8988T (cell line): ENCODE measurements at places on chromosomes 12 and 14.

GRCh38 chr12:104641862-104642261 is 185.1 kb downstream of the CHST11 start:
- DNase-seq = no peak

DNA sequence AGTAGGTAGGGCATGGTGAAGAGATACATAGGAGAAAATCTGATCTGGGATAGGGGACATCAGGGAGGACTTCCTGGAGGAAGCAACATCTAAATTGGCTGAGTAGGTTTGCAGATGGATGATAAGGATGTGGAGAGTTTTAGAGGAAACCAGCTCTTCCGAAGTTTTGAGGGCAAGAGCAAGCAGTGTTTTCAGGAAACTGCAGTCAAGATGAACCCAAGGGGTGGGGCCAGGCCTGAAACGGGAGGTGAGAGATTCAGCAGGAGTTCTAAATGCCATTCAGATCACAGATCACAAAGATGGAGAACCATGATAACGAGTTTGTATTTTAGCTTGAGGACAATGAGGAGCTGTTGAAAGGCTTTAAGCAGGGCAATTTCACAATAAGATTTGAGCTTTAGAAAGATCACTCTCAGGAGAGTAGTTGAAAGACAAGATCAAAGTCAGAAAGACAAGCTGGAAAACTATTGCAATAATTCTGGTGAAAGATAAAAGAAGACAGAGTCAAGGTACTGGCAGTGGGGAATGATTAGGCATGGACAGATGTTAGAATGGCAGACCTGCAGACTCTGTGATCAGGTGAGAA is 70.1 kb upstream of the PLXNC1 start:
- no peak for DNase-seq

DNA sequence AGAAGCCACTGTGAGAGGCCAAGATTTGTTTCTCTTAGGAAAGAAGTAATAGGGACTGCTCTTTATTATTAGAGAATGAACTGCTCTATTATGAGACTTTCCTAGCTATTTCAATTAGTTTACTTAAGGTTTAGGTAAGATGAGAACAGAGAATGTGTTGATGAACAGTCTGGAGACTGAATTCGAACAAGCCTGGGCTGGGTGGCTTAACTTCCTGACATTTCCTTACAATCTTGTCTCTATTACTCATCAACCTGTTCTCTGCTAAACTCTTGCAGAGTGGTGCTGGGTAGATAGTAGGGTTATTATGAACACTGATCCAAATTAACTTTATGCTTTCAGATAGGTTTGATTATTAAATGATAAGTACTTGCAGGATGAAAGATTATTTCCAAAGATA is 31.2 kb downstream of the SLC15A5 start:
- DNase-seq = no peak

DNA sequence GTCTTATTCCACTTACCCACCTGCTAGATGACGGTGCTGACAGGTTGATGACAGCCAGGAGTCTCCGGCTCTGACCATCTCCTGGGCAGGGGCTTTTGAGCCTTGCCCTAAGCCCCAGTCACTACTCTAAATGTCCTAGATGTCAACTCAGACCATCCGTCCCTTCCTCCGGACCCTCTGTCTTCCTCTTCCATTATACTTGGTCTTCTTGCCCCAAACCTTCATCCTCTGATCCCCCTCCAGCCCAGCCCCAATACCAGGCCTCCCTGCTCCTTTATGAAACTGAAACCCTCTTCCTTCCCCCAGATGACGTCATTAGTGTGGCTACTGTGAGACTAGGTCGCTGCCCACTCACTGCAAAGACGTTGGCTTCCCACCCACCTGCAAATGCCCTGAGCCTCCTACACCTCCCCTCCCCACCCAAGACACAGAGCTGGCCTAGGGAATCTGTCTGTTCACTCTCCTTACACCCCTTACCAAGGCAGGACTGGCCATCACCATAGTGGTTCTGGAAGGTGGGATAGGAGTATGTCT is 10.1 kb downstream of the KRT71 start:
- DNase-seq = no peak

GRCh38 chr12:60230056-60230455 is 634.2 kb downstream of the SLC16A7 start:
- no peak for DNase-seq

DNA sequence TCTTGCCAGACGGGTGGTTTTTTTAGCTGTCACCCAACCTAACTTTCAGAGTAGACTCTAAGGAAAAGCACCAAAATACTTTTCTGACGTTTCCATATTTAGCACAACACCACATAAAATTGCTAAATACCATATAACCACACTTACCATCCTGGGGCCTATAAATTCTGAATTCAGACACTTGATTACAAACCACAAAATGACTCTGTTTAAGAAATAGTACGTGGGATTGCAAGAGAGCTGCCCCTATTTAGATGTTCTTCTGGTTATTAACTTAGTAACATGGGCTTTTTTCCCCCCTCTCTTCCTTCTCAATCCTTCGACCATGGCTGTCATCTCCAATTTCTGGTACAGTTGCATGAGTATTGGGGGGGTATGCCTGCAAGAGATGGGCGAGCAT is 287.7 kb downstream of the BMP4 start:
- no peak for DNase-seq

GRCh38 chr12:89382328-89382727 is 30.0 kb upstream of the DUSP6 start:
- DNase-seq = no peak

DNA sequence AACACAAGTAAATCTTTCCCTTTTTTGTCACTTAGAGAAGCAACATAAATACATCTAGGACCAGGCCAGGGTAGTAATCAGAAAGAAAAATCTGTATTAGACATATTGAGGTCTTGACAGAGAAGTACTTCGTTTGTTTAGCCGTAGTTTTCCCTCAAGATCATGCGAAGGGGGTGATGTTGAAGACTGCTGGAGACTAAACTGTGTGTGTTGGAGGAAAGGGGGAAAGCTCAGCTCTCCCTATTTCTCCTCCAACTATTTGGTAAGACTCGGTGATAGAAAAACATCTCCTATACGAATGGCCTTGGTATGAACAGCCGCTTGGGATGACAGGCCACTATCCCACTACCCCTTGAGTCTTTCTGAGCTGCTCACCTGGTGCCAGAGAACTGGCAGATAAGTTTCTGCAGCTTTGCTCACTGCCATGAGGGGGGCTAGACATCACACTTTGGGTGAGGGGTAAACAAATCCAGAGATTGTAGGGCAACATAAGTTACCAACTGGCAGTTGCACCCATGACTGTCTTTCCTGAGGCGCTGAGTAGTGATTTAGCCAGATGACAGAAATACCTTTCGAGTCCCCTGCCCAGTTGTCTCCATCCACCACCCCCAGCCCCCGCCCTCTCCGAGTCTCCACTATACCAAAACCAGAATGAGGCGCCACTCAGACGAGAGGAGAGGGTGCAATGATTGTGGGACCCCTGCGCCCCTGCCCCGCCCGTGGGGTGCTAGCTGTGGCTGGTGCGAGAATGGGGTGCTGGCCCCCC is 685 bp downstream of the VAMP1 start:
- no peak for DNase-seq

DNA sequence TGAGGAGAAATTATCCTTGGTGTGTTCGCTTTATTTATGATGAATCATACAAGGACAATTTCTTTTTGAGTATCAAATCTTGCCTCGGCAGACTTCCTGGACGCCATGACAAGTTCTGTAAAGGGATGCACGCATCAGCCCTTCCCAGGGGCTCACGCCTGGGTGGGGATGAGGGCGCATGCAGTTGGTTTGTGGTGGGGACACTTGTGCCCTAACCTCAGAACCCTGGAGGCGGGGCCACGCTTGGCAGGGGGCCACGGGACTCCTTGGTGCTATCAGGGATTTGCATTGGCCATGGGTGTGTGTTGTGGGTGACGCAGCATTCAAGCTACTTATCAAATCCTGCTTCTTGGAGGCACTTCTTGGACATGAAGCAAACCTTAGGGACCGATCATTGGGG is 143.8 kb upstream of the RTL1 start:
- DNase-seq = no peak

DNA sequence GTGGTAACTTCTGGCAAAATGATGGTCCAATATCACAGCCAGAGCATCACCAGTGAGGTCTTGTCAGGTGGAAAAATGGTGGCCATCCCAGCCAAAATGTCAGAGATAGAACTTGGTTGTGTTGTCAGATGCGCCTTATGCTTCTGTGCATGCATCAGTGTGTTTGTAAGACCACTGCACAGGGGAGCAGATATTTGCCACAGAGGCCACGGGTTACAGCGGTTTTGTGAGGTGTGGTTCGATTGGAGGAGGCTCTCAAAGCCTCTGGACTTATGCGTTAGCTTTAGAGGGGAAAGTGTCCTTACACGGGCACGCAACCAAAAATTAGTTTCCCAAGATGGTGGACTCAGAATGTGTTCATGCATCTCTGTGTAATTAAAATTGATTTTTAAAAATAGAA is 243.8 kb downstream of the ADGRD1 start:
- no peak for DNase-seq

DNA sequence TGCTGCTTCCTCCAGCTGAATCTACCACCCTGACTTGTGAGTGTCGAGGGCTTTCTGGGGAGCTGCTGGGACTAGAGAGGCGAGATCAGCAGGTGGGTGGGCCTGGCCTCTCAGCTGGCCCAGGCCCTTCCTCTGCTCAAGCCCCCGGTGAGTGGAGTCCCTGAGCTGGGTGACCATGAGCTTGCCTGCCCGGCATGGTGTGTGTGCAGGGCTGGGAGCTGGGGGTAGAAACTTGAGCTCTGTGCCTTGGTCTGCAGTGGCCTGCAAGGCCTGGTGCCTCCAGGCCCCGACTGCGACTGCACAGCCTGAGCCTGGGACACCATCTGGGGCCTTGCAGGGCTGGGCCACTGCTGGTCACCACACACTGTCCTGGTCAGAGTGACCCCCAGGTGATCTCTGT is 67.4 kb downstream of the KIF26A start:
- no peak for DNase-seq

DNA sequence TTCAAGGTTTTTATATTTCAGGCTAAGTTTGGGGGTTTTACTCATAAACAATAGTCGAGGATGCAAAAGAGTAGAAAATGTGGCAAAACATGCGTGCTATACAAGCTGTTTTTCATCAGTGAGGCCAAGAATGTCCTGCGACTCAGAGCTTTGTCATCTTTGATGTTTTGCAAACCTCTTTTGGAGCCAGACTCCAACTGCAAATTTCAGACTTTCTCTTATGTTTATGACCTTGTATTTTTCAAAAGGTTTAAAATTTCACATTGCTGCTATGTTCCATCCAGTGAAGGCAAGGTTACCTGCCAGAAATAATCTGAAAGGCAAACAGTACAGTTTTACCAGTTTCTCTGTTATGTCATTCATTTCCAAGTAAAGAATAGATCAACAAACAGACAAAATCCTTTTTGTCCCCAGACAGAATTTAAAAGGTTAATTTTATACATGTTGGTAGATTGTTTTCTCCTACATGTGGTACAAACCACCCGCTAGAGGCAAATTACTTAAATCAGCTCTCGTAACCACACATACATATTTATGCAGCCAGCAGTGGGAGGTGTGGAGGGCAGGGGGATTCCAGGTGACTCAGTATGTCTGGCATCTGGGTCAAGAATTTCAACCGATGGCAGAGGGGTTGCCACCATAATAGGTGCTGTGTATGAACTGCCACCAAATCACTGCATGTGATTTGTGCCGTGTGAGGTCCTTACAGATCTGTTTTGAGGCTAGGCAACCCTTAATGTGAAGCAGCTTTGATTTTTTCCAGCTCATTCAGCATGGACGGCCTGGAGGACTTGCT is 119.8 kb upstream of the CPM start:
- peak; percentile 38 for DNase-seq

DNA sequence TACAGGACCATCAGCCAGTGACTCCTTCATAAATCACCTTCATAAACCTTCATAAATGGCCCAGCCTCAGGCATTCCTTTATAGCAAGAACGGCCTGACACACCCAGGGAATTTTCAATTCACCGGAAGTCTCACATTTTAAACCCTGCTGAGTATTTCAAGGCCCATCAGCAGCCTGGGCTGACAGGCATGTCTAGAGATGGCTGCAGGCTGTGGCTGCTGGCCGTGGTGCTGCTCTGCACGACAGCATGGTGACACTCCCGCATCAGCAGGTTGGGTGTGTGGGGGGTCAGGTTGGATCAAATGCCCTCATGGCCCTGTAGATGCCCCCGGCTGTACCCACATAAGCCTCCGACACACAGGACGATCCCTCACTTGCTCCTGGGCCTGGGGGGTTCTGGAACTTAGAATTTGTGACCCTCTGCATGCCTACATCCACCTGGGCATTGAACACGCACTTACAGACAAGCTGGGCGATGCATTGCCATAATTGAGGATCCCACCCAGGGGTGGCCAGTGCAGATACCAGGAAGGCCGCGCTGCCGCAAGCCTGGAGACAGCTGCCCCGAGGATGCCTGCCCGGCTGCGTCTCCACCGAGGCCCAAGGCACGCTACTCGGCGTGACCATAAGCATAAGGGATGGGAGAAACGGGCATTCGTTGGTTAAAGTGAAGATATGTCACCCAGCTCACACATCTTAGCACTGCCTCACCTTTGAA is 124.3 kb downstream of the PIWIL1 start:
- no peak for DNase-seq

GRCh38 chr14:76277586-76278130 is 98.3 kb upstream of the ESRRB start:
- DNase-seq = no peak

DNA sequence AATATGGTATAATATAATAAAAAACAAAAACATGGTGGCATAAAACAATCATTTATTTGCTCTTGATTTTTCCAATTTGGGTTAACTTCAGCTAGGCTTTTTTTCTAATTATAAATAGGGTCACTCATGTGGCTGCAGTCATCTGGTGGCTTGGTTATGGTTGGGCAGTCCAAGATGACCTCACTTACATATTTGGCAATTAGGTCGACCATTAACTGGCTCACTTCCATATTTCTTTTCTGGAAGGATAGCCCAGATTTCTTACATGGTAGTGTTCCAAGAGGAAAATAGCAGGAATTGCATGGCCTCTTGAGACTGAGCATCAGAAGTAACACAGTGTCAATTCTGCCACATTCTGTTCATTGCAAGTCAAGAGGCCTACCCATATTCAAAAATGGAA is 153.4 kb downstream of the FUT8 start:
- DNase-seq = no peak

GRCh38 chr14:88129306-88130056 is 124.5 kb downstream of the GPR65 start:
- DNase-seq = no peak

DNA sequence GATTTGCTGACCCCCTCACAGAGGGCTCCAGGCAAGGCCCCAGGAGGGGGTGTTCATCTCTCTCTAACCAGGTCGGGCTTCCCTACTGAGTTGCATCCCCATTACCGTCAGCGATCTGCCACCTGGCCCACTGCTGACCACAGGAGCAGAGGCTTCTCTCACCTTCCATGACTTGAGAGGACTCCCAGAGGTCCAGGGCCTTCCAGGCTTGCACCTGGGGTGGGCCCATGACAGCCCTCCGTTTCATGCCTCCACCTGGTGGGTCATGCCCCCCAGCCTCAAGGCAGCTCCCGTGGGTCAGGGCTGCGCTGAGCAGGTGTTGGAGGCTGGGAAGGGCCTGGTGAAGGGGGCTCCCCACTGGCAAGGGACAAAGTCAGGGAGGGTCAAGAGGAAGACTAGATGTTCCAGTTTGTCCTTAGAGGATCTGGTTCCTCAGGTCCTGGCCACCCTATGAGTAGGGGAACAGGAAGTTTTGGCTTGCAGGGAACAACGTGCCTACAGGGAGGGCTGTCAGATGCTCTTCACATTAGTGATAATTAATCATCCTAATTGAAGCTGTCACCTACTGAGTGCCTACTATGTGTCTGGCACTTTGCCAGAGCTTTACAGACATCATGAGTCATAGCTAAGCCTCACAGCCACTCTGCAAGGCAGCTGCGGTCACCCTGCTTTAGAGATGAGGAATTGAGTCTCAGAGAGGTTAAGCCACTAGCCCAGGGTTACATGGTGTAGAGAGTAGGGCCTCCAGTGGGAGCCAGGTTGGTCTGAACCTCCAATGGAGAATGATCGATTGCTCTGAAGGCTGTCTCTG is 13.8 kb downstream of the NFKBIA start:
- DNase-seq = no peak
